ENCODE measurements at places on chromosomes 7 and 10. TPM values are rescaled to one million over a fixed set of nuclear protein-coding genes. Genes with fewer than 3 reads are reported as not detected.

Gene TSPAN13
- total RNA-seq: 21.7 TPM

Gene RGR
- total RNA-seq: not detected

Gene NPSR1
- total RNA-seq: not detected

- no peak for DNase-seq
These were observed 112.6 kb downstream of the WDR37 start for GRCh38 chr10:1168763-1169162.

Gene OR6V1
- total RNA-seq: not detected

- DNase-seq: no peak
These were observed 347.0 kb upstream of the MTPN start for GRCh38 chr7:136324073-136324704.

Gene PON1
- total RNA-seq: not detected

GRCh38 chr10:104931612-104932134 is 290.6 kb downstream of the SORCS3 start:
- no peak for DNase-seq

DNA sequence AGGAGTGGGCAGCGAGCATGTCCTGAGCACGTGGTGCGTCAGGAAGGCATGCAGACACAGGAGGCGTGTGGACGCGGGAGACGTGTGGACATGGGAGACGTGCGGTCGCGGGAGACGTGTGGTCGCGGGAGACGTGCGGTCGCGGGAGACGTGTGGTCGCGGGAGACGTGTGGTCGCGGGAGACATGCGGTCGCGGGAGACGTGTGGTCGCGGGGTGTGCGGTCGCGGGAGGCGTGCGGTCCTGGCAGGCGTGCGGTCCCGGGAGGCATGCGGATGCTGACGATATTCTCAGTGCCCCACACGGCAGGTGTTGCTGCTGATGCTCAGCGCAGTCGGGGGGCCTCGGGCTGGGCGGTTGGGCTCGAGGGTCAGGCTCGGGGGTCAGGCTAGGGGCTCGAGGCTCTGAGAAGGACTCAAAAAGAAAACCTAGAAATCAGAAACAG is 94.2 kb downstream of the NKX6-2 start:
- no peak for DNase-seq

DNA sequence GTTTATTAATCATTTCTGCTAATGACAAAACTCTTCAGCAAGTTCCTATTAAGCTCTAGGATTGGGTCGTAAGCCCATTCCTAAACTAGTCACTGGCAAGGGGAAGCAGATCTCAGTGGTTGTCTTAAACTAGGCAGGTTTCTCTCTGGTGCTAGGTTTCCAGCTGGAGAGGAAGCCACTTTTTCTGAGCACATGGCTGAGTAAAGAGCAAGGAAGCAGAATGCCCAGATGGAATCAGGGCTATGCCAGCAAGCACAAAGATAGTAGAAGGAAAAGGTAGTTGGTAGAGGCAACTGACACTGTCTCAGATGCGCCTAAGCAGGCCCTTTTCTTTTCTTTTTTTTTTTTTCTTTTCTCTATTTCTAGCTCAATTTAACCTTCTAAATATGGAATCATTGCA is 224.9 kb downstream of the EXOC4 start:
- DNase-seq: no peak

DNA sequence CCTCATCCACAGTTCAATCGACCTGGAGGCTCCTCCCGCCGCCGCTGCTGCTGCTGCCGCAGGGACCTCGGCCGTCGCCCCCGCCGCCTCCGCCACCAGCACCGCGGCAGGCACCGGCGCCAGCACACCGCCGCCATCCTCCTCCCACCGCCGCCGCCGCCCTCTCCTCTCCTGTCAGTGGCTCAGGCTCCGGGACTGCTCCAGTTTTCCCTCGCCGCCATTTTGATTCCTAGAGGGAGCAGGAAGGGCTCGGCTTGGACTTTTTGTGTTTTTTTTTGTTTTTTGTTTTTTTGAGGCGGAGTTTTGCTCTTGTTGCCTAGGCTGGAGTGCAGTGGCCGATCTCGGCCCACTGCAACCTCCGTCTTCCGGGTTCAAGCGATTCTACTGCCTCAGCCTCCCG is 3.0 kb upstream of the MCM10 start:
- no peak for DNase-seq
